ENCODE measurements at places on chromosomes 16 and 17.

DNA sequence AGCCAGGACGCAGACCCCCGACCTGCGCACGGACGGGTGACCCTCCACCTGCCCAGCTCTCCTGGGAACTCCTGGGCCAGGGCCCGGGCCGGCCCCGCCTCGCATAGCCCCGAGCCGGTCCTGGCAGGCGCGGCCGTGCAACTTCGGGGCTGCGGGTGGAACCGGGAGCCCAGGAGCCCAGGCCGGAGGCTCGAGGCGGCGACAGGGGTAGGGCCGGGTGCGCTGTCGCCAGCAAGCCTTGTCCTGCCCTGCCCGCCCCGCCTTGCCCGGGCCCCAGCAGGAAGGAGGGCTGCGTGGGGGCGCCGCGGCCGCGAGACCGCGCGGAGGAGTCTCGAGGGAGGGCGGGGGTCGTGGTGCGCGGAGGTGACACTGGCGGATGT is 408 bp downstream of the LMF1 start:
- no peak for DNase-seq

GRCh38 chr17:76354747-76355310 is 1.1 kb upstream of the PRPSAP1 start:
- DNase-seq = no peak

- DNase-seq = no peak
Measured at GRCh38 chr17:2598166-2598565, 4.7 kb downstream of the PAFAH1B1 start.

- DNase-seq = no peak
Measured at GRCh38 chr16:75116081-75116910, at the start of gene LDHD. LDHD (minus strand) TSS chr16:75116780; CDS start chr16:75116720, 60 bp downstream.

- DNase-seq = no peak
Measured at GRCh38 chr17:66923886-66924285, 40.6 kb upstream of the CACNG4 start.

DNA sequence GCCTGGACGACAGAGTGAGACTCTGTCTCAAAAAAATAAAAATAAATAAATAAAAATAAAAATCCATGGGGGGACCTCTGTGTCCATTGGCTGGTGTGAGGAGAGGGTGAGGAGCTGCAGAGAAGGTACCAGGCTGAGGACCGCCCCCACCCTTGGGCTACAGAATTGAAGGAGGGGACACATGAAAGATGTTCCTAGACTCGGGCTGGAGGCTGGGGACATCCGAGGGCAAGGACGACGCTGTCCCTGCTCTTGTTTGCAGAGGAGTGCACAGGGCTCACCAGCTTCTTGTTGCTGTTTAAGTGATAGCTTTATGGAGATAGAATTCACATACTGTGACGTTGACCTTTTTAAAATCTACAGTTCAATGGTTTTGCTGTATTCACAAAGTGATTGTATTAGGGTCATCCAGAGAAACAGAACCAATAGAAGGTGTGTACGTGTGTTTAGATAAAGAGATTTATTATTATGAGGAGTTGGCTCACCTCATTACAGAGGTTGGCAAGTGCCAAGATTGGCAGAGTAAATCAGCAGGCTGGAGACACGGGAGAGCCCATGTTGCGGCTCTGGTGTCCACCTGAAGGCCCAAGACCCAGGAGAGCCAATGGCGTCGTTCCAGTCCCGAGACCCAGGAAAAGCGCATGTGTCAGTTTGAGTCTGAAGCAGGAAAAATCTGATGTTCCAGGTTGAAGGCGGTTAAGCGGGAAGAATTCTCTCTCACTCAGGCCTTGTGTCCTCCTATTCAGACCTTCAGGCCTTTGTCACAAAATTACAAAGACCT is 320.7 kb downstream of the SEC14L1 start:
- no peak for DNase-seq

GRCh38 chr17:43175213-43176118 is 4.5 kb downstream of the NBR1 start:
- DNase-seq = no peak

DNA sequence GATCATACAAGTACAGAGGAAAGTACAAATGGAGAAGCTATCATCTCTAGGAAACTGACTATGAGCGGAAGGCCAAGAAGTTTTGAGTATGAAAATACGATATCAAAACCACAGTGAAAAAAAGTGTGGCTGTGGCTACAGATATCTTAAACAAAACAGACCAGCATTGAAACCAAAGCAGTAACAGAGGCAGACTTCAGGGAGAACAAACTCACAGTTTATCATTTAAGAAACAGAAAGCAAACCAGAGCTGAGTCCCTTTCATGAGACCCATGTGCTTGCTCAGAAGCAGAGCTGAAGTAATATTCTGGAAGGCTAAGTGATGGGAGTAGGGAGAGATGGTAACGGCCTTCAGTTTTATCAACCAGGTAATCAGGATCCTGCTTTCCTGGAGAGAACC is 317.8 kb downstream of the CA10 start:
- no peak for DNase-seq

GRCh38 chr16:9772526-9773225 is 409.6 kb downstream of the GRIN2A start:
- DNase-seq = no peak

- DNase-seq = no peak
Measured at GRCh38 chr17:61442136-61442775, 10.0 kb upstream of the TBX4 start.

- no peak for DNase-seq
Measured at GRCh38 chr16:86046667-86047270, 147.8 kb downstream of the IRF8 start.

DNA sequence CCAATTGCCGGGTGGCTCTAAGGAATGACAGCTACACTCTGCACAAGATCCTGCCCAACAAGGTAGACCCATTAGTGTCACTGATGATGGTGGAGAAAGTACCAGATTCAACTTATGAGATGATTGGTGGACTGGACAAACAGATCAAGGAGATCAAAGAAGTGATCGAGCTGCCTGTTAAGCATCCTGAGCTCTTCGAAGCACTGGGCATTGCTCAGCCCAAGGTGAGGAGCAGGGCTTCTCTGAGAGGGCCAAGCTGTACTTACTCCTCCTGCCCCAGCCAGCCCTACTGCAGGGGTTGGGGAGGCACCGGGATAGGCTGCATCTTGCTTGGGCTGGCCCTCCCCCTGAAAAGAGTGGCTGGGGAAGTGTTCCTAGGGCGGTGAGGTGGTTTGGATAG is 2.8 kb upstream of the FTSJ3 start:
- no peak for DNase-seq

- no peak for DNase-seq
Measured at GRCh38 chr16:86191663-86192062, 292.7 kb downstream of the IRF8 start.

DNA sequence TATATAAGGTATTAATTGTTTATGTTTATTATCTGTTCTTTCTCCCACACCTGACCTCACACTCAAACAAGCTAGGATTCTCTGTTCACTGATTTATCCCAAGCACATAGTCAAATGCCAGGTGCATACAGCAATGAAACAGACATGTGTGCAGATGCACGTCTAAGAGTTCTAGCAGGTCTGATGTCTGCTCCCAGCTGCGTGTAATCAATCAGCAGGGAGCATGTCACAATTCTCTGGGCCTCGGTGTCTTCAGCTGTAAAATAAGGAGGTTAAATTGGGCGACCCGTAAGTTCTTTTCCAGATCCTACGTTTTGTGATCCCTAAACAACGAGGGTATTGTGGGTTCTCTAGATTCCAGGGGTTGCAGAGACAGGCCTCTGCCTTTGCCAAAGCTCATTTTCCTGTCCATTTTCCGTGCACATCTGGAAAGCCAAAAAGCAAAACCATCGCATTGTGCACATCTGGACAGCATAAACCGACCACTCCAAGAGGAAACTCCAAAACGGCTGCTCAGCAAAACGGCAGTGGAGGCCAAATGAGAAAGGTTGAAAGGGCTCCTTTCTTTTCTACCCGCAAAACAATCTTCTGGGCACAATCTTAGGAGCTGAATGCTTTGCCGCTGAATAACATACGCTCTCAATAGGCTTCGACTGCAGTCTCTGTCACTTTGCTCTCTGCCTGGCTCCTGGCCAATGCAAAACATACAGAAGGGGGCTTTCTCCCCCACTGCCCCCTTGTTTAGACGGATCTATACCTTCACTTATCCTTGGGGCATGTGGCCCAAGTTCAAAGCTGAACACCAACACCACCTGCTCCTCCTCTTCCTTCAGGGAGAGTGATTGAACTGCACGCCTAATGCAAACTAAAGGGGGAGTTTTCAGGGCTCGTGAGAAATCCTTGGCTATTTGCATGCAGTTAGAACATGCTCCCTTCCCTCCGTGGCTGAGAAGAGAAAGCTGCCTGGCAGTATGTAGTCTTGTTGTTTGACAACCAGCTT is 426.3 kb downstream of the SLC39A11 start:
- DNase-seq = no peak

GRCh38 chr16:24609417-24609739 is 70.0 kb downstream of the RBBP6 start:
- no peak for DNase-seq

GRCh38 chr17:78748048-78748729 is 33.9 kb downstream of the CYTH1 start:
- no peak for DNase-seq

GRCh38 chr17:78137392-78138203 is 7.0 kb downstream of the TMC8 start:
- DNase-seq = peak; percentile 49

- no peak for DNase-seq
Measured at GRCh38 chr17:46121165-46121764, 72.0 kb downstream of the KANSL1 start.

DNA sequence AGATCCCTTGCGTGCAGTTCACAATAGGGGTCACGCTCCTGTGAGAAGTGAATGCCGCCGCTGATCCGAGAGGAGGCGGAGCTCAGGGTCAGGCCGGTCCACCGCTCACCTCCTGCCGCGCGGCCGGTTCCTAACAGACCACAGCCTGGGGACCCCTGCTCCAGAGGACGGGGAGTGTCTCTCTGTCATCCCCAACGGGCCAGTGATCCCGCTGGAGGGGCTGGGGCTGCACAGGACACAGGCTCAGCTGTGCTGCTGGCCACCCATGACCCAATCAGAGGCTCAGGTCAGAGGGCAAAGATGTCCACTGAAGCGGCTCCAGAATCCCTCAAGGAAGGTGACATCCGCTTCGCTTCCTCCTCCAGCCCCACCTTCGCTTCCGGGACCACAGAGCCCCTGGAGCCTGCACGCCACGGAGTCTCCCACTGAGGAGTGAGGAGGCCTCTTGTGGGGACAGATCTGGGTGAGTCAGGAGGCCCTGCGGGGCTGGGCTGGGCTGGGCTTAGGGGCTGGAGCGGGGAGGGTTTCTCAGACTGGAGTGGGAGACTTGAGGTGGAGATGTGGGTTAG is 115.4 kb downstream of the METRNL start:
- no peak for DNase-seq

All from CD4-positive, alpha-beta T cell treated with Interleukin-6 at 100 ng/mL for 8 hours (primary cell).